ENCODE measurements at places on chromosomes 4 and X. TPM values are rescaled to one million over a fixed set of nuclear protein-coding genes. Genes with fewer than 3 reads are reported as not detected.
A peak's percentile ranks its signal among the peaks of the same experiment; 100 is the strongest.

Gene SPACA5
- total RNA-seq, result 9.5 TPM

Gene TMPRSS11D
- total RNA-seq, result not detected

Gene ARX
- total RNA-seq, result 13.4 TPM

Gene NMU
- 6.3 TPM for total RNA-seq

Gene KDM5C
- total RNA-seq, result 104 TPM

Gene SPINK2
- total RNA-seq, result 183 TPM

DNA sequence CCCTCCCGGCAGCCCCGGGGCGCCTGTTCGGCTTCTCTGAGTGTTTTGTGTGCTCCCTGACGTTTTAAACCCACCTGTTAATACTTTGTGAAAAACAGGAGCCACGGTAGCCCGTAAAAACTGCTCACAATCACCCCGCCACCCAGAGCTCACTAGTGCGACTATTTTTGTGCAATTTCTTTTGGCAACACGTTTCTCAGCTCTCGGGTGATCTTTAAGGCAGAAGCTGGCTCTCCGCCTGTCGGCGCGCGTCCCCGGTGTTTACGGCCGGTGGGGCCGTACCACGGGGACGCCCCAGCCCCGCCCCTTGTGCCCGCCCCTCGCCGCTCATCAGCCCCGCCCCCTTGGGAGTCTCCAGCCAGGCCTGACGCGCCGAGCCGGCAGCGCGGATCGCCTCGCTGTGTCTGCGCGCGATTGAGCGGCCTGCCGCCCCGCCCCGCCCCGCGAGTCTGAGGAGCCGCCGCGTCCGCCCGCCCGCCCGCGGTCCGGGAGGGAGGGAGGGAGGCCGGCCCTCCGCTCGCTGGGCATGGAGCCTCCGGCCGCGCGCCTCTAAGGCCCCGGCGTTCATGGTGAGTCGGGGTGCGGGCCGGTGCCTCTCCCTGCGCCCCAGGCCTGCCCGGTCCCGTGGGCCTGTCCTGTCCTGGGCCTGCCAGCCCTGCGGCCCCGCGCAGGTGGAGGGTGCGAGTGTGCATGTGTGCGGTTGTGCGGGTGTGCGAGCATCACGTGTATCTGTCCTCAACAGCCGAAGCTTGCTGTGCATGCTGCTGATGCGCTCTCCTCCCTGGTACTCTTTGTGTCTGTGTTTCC lies 56.2 kb upstream of the TADA2B start:
- DNase-seq, result peak; percentile 97

DNA sequence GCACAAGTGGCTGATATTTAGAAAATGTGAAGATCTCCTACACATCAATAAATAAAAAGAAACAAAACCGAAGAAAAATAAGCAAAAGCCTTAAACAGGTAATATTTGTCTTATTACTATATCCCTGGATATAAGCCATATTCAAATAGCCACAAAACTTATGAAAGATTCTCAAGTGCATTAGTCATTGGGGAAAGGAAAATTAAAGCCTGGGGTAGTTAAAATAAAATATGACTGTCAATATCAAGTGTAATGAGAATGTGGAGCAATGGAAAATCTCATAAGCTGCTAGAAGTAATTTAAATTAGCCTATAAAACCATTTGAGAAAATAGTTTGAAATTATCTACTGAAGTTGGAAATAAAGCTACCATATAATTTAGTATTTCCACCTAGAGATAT lies 399.9 kb downstream of the GASK1B start:
- DNase-seq, result no peak

DNA sequence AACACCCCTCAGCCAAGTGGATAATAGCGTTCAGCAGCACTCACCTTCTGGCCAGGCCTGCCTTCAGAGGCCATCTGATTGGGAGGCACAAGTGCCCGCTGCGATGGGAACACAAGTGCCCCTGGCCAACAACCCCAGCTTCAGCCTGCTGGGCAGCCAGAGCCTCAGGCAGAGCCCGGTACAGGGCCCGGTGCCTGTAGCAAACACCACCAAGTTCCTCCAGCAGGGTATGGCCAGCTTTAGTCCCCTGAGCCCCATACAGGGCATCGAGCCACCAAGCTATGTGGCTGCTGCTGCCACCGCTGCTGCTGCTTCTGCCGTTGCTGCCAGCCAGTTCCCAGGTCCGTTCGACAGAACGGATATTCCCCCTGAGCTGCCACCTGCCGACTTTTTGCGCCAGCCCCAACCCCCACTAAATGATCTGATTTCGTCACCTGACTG lies 55.9 kb upstream of the MTM1 start:
- no peak for DNase-seq

DNA sequence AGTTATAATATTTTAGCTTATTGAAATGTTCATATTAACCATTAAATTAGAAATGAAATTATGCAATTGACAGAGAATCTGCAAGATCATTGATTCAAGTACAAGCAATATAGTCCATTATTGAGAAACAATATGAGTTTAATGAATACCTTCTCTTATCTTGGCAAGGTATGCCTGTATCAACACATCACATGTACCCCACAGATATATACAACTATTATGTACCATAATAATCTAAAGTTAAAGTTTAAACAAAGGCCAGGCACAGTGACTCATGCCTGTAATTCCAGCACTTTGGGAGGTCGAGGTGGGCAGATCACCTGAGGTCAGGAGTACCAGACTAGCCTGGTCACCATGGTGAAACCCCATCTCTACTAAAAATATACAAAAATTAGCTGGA lies 514.7 kb downstream of the PCDH7 start:
- DNase-seq, result no peak

DNA sequence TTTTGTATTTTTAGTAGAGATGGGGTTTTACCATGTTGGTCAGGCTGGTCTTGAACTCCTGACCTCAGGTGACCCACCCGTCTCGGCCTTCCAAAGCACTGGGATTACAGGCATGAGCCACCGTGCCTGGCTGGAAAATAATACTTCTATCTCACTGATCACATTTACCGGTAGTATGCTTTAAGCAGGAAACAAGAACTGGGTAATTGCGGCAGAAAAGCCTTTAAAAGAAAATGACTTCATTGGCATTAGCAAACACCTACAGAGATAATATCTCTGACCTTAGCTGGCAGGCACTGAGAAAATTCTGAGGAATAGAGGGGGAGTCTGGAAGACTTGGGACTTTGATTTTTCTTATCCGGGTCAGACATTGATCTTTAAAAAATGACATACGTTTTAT lies 78.5 kb downstream of the SHROOM3 start:
- no peak for DNase-seq

GRCh38 chrX:71489540-71489939 lies 43.4 kb upstream of the OGT start:
- DNase-seq, result no peak

DNA sequence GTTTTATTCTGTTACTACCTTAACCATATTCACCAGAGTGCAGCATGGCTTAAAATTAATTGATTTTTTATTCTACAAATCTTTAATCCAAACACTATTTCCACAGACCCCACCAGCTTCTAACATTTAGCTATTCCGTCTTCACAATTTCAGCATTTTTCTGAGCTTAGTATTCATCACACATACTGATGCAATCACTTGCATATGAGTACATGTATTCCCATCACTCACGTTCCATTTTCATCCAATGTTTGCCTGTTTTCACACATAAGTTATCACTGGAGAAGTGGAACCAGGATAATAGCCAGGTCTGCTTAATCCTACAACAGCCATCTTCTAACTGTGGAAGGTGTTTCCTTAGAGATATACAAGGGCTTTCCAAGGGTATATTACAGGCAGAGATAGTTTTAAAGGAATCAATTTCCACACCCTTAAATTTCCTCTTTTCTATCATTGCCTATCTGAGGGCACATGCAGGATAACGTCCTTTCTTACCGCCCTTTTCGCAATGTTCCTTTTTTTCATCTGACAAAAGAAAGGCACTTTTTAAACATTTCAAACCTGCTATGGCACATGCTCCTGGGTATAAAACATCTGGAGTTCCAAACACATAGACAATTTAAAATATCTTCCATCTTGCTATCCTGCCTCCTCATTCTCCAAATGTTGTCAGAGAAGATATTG lies 115.8 kb downstream of the CORIN start:
- DNase-seq, result no peak

- no peak for DNase-seq
These were observed 119.5 kb downstream of the WDFY3 start for GRCh38 chr4:84846985-84847384.

DNA sequence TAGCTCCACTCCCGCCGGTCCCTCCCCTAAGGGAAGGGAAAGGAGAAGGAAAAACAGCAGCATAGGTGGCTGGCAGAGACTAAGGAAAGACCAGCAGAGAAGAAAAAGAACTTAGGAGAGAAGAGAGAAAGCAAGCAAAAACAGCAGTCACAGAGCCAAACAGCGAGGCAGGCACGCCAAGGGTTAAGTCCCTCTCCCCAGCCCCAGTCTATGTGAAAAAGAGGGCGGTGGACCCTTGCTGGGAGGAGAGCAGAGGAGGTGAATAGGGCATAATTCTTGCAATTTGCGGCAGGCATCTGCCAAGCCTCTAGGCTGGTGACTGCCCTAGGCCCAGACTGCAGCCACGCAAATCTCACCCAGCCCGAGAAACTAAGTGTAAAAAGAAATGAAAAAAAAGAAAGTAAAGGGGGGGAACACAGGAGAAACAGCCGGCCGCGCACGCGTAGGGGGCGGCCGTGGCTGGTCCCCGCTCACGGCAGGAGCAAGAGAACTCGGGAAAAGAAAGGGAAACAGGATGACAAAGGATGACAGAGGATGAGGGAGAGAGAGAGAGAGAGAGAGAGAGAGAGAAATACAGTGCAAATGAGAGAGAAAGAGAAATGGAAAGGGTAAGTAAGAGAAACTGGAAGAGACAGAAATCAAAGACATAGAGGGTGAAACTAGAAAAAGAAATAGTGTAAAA lies 48.6 kb downstream of the MAGEA9 start:
- DNase-seq, result peak; percentile 13

GRCh38 chrX:44247468-44247867 lies 96.0 kb downstream of the EFHC2 start:
- DNase-seq, result no peak

DNA sequence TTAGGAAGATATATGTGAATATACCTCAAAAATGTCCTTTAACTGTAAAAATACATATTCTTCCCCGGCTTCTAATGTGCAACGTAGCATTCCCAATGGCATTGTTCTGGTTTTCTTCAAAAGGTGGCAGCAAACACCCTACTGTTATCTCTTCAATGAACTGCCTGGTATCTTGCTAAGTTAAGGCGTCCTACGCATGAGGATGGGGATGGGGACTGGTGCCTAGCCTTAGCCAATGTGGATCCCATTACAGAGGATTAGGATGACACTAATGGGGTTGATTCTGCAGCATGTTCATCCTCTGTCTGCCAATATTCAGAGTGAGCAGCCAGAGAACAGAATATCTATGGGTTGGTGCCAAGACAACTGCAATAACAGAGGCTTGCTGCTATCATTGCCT lies 334.9 kb upstream of the ADGRL3 start:
- no peak for DNase-seq

- DNase-seq, result no peak
These were observed 258.6 kb downstream of the ADAM29 start for GRCh38 chr4:175176710-175177109.

DNA sequence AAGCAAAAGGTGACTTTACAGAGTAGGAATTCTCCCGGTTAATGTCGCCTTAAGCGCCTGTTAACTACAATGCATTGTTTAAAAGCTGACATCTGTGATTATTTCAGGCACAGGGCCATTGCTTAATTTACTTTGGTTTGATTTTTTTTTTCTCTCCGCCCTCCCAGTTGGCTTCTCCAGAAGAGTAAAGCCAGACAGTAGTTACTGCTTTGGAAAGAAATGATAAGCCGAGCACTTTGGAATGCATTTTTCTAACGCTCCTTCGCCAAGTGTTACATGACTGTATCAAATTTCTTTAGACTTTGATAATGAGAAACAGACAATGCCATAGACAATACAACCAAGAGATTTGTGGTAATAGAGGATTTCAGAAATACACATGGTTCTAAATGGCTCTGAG lies 383.0 kb upstream of the TENM3 start:
- peak; percentile 23 for DNase-seq

DNA sequence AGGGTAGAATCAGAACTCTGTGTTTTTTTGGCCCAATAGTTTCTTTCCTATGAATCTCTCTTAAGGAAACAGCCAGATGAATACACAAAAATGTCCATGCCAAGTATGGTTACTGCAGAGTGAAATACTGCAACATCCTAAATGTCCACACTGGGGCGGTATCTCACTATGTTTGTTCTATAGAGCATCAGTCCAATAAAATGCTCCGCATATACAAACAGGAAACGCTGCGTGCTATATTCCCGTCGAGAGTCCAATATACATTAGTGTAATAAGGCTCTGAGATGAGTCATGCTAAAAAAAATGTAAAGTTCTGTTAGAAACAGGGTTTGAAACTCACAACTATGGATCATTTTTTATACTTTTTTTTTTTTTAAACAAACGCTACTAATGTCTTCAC lies 72.9 kb upstream of the ENOX2 start:
- peak; percentile 48 for DNase-seq

All from testis (tissue), 5 donors.